ENCODE measurements at places on chromosomes 2 and 18.

- DNase-seq = no peak
Measured at GRCh38 chr2:72222829-72223564, 75.3 kb upstream of the CYP26B1 start.

DNA sequence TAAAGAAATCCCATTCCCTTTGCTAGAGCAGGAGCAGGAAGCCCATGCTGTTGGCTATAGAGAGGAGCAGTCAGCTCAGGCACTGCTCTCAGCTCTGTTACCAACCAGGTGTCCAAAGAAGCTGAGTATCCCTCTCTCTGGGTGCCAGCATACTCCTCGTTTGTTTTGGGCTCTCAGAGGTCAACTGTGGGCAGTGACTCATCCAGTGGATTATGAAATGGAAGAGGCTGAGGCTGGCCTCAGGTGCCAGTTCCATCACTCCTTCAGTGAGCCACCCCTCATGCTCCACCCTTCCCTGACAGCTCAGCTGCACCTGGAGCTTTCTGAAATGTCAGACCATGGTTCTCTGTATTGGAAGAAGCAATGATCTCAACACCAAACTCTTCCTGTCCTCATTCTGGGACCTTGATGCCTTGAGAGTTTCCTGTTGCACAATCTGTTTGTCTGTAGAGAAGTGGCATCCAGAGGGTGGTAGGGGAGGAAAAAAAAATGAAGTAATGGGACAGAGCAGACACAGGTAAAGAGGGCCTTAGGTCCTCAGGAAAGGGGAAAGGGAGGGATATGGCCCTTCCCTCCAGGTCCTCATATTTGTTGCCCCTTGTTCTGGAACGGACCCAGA lies 31.2 kb upstream of the EN1 start:
- no peak for DNase-seq

- no peak for DNase-seq
Measured at GRCh38 chr18:57052759-57053158, 94.1 kb upstream of the BOD1L2 start.

GRCh38 chr2:218880102-218880858 lies at the start of gene WNT10A:
Gene WNT10A, plus strand, starts transcription at chr2:218880852. Its CDS starts 144 bp downstream, at chr2:218880996.
- DNase-seq = no peak
